Muscle of leg (tissue), 16 donors: ENCODE measurements at places on chromosomes 6 and 20. TPM values are rescaled to one million over a fixed set of nuclear protein-coding genes. Genes with fewer than 3 reads are reported as not detected.

ID4 gene
- 3.5 TPM for polyA plus RNA-seq

TRIM10 gene
- polyA plus RNA-seq: 0.57 TPM

ENPP1 gene
- polyA plus RNA-seq: 7.9 TPM

PRDM1 gene
- 3.7 TPM for polyA plus RNA-seq
